ENCODE measurements at places on chromosomes 5 and 9.

GRCh38 chr9:120655005-120655622, 59.2 kb downstream of the MEGF9 start:
- DNase-seq: no peak

DNA sequence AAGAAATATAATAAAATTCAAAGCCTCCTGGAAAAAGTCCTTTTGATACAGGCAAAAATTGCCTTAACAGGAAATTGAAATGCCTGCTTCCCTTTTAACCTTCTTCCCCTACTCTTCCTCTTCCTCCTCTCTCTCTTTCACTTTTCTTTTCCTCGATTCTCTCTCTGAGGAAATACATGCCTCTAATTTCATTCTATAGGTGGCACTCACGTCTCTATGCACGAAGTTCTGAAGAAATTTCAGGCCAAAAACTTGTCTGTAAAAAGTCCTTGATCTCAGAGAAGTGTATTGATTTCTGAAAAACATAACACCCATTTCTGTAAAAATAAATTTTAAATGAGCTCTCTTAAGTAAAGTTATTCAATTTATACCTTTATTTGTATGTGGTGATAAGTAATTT, 371.7 kb upstream of the IRX4 start:
- DNase-seq: no peak

DNA sequence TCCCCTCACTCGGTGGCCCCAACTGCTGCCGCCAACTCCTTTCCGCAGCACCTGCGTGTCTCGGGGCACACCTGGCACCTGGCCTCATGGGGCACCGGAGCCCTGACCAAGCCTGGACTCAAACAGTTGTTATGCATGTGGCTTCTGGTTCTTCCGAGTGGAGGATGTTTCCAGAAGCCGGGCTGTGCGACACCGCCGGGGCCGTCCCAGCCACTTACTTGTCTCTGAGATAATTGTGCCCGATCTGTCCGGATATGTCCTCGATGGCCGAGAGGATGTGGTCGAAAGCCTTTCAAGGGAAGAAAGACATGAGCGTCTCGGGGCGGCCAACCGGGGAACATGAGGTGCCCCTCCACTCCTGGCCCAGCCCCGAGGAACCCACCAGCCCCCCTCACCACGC, 38.4 kb downstream of the EXOC3 start:
- no peak for DNase-seq

DNA sequence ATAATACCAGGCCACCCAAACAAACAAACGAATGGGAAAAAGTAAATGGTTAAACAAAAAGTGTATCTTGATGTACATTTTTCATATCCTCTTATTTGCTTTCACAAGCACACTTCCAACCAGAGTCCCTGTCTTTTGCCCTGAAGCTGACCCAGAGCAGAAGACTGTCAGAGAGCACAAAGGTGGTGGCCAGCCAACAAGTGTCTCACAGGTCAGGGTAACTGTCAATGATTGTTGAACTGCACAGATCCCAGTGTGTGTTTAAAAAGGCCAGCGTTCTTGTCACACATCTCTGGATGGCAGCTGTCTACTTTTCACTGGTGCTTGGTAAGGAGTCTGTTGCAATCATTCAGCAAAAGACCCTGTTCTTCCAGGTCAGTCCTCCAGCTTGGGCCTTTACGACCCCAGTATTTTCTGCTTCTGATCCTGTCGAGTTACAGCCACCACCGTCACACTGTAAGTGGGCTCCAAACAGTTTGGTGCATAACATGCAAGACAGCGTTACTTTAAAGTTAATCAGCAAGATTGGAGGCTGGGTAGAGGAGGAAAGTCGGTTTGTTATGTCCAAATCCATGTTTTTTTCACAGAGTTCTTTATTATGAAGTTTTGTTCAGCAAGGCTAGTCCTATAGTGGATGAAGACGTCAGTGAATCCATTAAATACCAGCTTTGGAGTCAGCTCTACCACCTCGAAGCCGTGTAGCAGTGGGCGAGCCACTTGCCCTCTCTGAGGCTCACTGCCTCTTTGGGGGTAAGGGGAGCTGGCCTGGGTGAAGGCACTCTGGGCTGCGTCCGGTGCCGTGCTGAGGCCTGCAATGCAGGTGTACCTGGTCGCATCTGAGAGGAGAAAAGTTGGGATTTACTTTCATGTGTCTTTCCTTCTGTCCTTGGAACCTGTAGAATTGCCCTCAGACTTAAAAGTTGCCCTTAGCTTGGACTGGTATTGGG, 265.7 kb downstream of the AOPEP start:
- no peak for DNase-seq

GRCh38 chr5:175027390-175027789, 303.0 kb downstream of the MSX2 start:
- DNase-seq: no peak

GRCh38 chr9:113011911-113012381, at the start of gene ZNF883:
ZNF883 (minus strand) TSS chr9:113012192.
- DNase-seq: peak; percentile 37

GRCh38 chr9:1125741-1126140, 75.6 kb downstream of the DMRT2 start:
- DNase-seq: no peak

GRCh38 chr5:148912146-148912545, 85.7 kb downstream of the ADRB2 start:
- DNase-seq: no peak

- no peak for DNase-seq
These were observed 9.5 kb downstream of the SH3PXD2B start for GRCh38 chr5:172444626-172445365.

DNA sequence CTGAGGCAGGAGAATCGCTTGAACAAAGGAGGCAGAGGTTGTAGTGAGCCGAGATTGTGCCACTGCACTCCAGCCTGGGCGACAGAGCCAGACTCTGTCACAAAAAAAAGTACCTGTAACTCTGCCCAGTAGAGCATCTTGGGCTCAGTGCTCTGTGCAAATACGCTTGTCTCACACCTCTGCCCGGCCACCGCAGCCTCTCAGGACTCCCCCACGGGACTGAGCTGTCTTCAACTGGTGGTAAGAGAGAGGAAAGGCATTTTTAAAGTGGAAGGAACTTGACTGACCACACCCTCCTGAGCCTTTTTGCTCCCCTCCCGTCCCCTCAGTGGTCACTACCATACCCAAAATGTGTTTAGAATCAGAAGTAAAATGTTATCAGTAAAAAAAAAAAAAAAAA, 174.3 kb upstream of the PIK3R1 start:
- no peak for DNase-seq

- DNase-seq: no peak
These were observed 731.8 kb upstream of the RGMB start for GRCh38 chr5:98041661-98042060.

DNA sequence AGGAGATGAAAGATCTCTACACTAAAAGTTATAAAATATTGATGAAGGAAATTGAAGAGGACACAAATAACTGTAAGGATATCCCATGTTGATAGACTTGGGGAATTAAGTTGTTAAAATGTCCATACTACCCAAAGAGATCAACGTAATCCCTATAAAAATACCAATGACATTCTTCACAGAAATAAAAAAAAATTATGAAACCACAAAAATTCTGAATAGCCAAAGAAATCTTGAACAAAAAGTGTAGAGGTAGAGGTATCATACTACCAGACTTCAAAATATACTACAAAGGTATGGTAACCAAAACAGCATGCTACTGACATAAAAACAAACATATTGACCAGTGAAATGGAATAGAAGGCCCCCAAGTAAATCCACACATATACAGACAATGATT, 71.5 kb upstream of the ELL2 start:
- DNase-seq: no peak

GRCh38 chr5:176742246-176743105, 67.9 kb upstream of the UNC5A start:
- DNase-seq: no peak

DNA sequence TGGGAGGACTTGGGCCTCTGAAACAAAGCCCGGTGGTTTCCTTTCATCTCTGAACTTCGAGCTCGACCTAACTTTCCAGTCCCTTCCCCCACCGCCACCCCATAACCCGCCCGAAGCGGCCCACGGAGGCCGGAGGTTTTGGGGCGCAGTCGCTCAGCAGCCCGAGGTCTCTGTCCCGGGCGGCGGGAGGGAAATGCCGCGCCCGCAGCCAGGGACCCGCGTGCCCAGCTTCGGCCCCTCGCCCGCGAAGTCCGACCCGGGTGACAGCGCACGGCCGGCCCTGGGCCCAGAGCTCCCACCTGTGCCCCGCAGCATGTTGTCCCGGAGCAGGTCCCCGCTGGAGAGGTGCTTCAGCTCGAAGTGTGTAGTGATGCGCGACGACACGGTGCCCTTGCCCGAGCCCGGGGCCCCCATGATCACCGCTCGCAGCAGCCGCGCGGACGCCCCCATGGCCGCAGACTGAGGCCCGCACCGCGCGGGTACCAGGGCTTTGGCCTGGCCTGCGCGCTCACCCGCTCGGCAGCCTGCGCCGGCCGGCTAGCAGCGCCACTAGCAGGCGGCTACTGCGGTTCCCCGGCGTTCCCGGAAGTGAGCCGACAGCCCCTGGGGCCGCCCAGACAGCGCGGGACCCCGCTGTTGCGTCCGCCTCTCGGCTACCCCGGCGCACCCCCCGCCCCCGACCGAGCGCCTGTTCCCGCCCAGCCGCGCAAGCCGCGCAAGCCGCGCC, at the start of gene AK3:
Gene AK3, minus strand, starts transcription at position 565 of the 727 bp plus-strand sequence. Its CDS starts 115 bp downstream, at position 450.
- DNase-seq: peak; percentile 88
